Forelimb muscle (tissue), 1 donor: ENCODE measurements at places on chromosomes 13 and 19. TPM values are rescaled to one million over a fixed set of nuclear protein-coding genes. Genes with fewer than 3 reads are reported as not detected.

GRCh38 chr13:35720690-35721554 is 244.4 kb upstream of the MAB21L1 start:
- DNase-seq = no peak

GRCh38 chr13:32252812-32253438 is 62.2 kb downstream of the ZAR1L start:
- no peak for DNase-seq

DNA sequence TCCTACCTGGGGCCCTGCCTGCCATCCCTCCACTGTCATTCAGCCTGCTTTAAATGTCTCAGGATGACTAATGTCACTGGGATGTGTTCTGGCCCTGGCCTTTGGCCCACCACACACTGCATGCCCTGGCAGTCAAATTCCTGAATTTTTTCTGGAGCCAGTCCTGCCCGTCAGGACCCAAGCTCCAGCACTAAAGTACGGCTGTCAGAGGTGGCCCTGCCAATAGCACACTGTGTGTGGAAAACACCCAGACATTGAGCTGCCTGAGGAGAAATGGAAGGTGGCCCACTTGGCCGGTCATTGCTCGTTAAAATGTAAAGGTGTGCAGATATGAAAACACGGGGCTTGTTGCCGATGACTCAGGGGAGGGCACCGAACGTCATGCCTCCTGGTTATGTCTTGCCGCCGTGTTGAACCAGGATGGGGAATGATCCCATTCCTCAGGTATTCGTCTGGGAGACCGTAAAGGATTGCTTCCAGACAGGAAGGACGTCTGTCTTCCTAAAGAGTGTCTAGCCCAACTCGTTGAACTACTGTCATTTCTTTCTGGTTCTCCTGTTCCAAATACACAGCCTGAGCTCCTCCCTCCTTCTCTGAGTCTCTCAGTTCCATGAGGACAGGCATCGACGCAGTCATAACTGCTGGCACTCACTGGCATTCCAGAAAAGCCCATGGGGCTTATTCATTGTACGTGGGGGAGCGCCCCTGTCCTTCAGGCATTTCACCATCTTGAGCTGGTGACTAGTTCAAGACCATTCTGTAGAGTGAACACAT is 40.6 kb downstream of the COL4A2 start:
- no peak for DNase-seq

- DNase-seq = no peak
These were observed 2.2 kb downstream of the TSC22D1 start for GRCh38 chr13:44573790-44574465.

- no peak for DNase-seq
These were observed 397.1 kb downstream of the SLITRK5 start for GRCh38 chr13:88068316-88068715.

DNA sequence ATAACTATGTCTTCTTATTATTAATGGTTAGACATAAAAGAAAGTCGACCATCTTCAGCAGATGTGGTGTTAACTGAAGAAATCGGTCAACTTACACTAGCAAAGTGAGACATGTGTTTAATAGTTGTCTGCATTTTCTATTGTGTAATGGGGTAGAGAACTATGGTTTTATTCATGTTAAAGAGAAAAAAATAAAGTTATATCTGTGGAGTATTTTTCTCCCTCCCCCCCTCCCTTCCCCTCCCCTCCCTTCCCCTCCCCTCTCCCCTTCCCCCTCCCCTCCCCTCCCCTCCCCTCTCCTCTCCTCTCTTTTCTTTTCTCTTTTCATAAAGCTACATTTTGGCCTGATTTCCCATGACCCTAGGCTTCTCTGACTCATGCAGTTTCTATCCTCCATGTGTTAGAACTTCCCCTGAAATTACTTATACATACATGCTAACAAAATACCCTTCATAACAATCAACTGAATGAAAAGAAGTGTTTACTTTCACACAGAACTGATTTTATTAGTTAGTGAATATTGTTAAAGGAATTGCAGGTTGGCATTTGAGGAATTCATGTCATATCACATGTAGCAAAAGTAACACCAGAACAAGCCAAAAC is 1431.0 kb upstream of the ATXN8OS start:
- no peak for DNase-seq

GRCh38 chr19:8071912-8072311 is 19.4 kb downstream of the CCL25 start:
- DNase-seq = no peak

DNA sequence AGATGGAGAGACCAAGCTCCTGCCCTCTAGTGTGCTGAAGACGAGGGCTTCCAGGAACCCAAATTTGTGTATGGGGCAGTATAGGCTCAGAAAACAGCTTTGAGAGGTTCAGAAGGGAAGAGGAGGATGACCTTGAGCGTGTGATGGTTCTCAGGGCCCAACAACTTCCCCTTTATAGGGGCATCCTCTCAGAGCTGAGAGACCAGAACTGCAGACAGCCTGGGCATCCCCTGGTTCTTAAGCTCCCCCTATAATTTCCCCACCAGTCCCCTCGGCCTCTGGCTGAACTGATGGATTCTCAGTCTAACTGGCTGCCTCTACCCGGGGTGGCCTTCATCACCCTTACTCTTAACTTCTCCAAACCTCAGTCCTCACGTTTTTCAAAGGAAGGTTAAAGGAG is 167.5 kb downstream of the URI1 start:
- no peak for DNase-seq

GRCh38 chr13:77859450-77859849 is 59.2 kb downstream of the EDNRB start:
- DNase-seq = no peak

DNA sequence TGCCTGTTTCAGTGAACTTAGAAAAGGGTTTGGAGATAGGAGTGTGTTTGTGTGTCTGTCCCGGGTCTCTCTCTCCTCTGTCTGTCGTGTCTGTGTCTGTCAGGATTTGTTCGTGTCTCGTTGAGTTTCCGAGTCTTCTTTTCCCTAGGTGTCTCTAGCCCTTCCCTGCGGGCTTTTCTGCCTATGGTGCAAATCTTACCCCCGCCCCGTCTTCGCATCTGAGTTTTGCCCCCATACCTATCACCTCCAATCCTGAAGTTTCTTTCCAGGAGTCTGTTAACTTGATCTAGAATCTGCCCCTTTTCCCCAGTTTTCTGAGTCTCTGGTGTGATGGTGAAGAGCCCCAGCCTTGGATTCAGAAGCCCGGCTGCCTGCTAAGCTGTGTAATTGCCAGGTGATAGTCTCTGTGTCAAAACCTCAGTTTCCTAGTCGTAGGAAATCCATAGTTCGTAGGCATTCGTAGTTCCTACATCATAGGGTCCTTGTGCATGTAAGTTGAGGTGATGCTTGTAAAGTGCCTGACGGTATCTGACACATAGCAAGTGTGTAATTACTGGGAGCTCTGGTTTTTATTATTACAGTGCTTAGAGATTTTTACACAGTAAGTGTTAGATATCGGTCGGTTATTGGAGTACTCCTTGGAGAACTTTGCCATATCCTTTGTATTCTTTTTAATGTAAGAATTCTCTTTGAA is 782 bp downstream of the EPN1 start:
- no peak for DNase-seq

KLK2 gene
- polyA plus RNA-seq = 0.40 TPM

TEX29 gene
- 0.30 TPM for polyA plus RNA-seq

LILRA6 gene
- polyA plus RNA-seq = 1.2 TPM

SBSN gene
- polyA plus RNA-seq = not detected
